ENCODE measurements at places on chromosomes 5 and 9. TPM values are rescaled to one million over a fixed set of nuclear protein-coding genes. Genes with fewer than 3 reads are reported as not detected.

The PLPPR1 gene
- not detected for total RNA-seq

The ZDHHC11 gene
- total RNA-seq, result 2.3 TPM

The ORM2 gene
- 0.98 TPM for total RNA-seq

The GGTA1 gene
- total RNA-seq, result not detected

The PCDHGA1 gene
- total RNA-seq, result 0.20 TPM

The NREP gene
- 0.42 TPM for total RNA-seq

- DNase-seq, result no peak
Observed at GRCh38 chr5:36885566-36886485, 9.3 kb downstream of the NIPBL start.

DNA sequence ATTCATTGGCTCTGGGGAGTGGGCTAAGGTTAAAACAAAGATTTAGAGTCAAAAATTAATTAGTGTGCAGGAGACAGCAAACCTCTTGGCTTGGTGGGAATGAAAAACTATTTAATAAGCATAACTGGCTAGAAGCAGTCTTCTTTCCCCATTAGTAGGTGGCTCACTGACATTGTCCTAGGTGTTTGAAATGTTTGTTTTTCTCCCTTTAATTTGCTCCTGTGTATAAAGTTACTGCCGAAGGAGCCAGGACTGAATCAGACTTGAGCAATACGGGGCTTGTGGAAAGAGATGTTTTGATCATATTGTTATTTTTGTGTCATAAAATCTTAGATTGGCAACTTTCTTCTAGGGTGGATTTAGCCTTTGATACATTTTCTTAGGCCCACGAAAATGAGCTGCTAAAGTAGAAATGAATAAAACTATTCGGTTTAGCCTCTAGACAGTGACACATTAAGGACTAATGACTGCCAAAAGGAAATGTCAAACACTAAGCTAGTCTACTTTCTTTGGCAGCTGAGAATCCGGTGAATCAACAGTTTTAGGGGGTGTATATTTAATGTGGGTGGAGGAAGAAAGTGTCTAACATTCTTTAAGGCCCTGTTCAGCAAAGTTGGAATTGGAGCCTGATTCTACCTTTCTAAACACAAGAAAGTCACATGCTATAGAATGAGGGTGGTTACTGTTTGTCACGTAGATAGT is 30.2 kb downstream of the LRRTM2 start:
- no peak for DNase-seq

DNA sequence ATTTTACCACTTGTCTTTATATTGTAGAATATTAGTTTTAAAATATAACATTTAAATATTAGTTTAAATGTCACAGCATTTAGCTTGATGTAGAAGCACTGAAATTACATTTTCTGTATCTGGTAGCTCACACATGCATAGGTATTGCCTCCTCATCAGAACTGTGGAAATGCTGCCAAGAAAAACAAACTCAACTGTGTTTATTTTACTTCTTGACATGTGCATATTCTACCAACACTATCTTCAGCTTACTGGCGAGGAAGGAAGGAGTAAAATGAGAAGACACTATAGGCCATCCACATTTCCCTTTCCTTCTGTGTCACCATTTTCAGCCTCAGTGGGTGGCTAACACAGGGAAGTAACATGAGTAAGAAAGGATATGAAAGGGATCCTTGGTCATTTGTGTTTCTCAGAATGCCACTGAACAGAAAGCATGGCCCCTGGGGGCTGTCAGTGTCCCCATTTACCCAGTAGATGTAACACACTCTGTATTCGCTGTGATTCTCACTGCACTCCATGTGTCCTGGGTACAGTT is 81.0 kb upstream of the HTR4 start:
- DNase-seq, result no peak

- DNase-seq, result no peak
Observed at GRCh38 chr5:106172681-106173532, 1497.8 kb downstream of the EFNA5 start.

DNA sequence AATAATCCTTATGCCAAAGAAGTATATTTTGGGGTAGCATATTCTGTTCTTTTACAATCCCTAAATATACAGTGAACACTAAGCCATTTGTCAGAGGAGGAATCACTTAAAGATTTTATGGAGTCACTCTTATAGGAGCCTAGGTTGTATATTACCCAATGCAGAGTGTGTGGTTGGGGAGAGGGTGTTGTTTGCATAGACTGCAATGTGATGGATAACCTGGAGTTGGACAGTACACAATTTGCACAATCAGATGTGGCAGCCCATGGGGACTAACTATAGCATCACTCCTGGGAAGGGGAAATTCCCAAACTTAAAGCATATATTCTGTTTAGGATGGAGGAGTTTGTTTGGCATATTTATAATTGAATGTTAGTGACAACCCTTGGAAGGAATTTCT is 9.6 kb upstream of the NDFIP1 start:
- DNase-seq, result no peak

- DNase-seq, result no peak
Observed at GRCh38 chr5:167765352-167765751, 526.1 kb upstream of the WWC1 start.

GRCh38 chr9:9951556-9952160 is 661.1 kb downstream of the PTPRD start:
- no peak for DNase-seq

- DNase-seq, result no peak
Observed at GRCh38 chr5:84494453-84494852, 109.8 kb upstream of the EDIL3 start.

GRCh38 chr5:68087866-68088265 is 127.7 kb upstream of the PIK3R1 start:
- DNase-seq, result no peak
